ENCODE measurements at places on chromosomes 3 and 15.

DNA sequence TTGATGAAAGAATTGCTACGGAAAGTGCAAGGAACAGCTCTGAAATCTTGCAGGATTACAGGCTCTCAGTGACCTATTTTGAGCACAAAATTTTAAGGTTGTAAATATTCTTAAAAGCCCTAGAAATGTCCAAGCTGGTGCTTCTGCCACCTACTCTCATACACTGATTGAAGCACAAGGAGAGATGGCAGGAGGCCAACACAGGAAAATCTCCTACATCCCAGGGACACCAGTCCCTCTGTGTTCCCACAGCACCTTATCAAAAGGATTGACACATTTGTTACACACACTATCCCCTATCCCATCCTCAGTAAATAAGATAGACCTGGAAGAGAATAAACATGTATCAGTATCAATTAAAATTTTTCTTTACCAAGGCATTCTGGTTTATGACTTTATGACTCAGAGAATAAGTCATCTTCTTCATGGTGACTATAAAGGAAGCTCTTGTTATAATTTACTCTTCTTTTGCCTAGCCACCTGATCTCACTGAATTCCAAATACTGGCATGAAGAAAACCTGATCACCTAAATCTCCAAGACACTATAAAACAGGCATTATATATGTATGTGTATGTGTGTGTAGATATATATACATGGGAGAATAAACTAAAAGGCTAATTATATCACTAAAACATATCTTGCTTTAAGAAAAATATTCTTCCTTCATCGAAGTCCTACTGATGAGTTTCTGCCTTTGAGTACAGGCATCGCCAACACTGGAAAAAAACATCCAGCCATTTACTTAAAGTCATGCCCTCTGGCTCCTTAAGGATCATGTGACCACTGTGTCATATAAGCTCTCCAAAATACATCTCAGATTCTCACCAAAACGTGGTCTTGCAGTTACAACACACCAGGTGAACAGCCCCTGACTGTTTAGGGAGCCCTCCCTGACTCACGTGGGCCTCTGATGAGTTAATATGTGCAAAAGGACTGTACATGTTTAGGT is 208.1 kb upstream of the NR2F2 start:
- peak overlapping the region; percentile 94 for H3K27ac ChIP-seq
- H3K36me3 ChIP-seq = peaks cover 24% of the 10 kb centered on the region
- no peaks in the 10 kb centered on the region for H3K27me3 ChIP-seq
- H3K4me1 ChIP-seq = peaks cover 65% of the 10 kb centered on the region
- no peak overlapping the region for H3K4me3 ChIP-seq

DNA sequence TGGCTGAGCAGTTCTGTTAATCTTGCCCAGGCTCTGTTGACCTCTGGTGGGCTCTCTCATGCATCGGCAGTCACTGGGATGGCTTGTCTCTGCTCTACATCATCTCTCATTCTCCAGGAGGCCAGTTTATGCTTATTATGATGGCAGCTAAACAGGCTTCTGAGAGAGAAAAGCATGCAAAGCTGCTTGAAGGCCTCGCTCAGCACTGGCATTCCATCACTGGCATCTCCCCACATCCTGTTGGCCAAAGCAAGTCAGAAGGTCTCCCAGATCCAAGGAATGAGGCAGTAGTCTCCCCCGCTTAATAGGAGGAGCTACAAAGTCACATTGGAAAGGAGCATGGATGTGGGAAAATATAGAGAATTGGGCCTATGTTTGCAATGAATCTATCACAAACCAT is 212.6 kb downstream of the ZNF621 start:
- H3K4me3 ChIP-seq = no peak overlapping the region
- DNase-seq = no peak

- H3K36me3 ChIP-seq = peaks cover 95% of the 10 kb centered on the region
- no peak for DNase-seq
- H3K4me3 ChIP-seq = no peak overlapping the region
- no peak overlapping the region for H3K27ac ChIP-seq
- H3K27me3 ChIP-seq = no peaks in the 10 kb centered on the region
Observed at GRCh38 chr15:37079726-37080125, 20.6 kb downstream of the MEIS2 start.

DNA sequence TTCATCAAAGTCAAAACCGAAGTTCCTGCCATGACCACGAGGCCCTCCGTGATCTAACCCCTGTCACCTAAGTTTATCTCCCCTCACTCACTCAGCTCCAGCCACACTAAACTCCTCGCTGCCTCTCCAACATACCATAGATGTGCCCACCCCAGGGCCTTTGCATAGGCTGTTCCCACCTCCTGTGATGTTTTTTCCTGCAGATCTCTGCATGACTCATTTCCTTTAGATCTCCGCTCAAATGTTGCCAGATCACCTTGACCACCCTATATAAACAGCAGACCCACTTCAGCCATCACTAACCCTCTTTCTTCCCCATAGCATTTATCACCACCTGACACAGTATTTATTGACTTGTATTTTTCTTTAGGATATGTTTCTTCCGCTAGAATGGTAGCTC is 58.5 kb downstream of the HRH1 start:
- H3K27ac ChIP-seq = no peak overlapping the region
- H3K4me1 ChIP-seq = peaks cover 18% of the 10 kb centered on the region
- DNase-seq = no peak
- H3K4me3 ChIP-seq = no peak overlapping the region

DNA sequence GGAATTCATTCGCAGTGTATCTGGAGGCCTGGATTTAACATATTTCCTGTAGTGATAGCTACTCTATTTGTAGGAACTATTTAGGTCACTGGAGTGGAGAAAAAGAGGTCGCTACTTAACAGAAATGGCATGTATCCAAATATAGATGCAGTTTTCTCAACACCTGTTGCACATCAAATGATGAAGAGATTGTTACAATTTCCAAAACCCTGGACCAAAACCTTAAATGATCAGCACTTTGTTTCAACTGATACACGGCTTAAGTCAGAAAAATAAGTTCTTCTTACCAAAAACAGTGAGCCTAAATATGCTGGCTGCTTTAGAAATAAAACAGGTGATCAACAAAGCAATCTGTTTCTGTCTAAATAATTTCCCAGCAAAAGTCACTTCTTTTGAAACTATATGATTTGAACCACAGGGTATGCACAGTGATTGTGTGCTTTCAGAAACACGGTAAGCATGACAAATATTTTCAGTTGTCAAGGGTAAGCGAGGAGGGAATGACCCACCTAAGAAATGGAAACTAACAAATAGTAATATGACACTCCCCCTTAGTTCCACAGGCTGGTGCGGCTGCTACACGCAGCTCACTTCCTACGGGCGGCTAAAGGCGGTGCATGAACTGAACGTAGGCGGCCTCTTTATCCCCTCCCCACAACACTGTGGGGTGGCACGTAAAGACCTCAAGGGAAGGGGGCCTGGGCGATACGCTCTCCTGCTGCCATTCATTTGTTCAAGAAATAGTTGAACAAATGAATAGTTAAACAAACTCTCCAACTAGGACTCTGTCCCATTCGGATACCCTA is 1.1 kb downstream of the EHD4 start:
- H3K27me3 ChIP-seq = peaks cover 19% of the 10 kb centered on the region
- DNase-seq = peak; percentile 47
- H3K36me3 ChIP-seq = peaks cover under 1% of the 10 kb centered on the region
- peaks cover 30% of the 10 kb centered on the region for H3K4me1 ChIP-seq
- H3K27ac ChIP-seq = no peak overlapping the region
- H3K4me3 ChIP-seq = peak overlapping the region; percentile 89

GRCh38 chr3:101240719-101241399 is 79.5 kb downstream of the IMPG2 start:
- peaks cover 9% of the 10 kb centered on the region for H3K4me1 ChIP-seq
- no peaks in the 10 kb centered on the region for H3K36me3 ChIP-seq
- H3K27ac ChIP-seq = no peak overlapping the region

GRCh38 chr3:14918356-14918860 is 29.0 kb upstream of the NR2C2 start:
- H3K27me3 ChIP-seq = peaks cover 33% of the 10 kb centered on the region
- no peak overlapping the region for H3K27ac ChIP-seq
- H3K36me3 ChIP-seq = no peaks in the 10 kb centered on the region
- H3K4me3 ChIP-seq = no peak overlapping the region
- peaks cover 4% of the 10 kb centered on the region for H3K4me1 ChIP-seq

DNA sequence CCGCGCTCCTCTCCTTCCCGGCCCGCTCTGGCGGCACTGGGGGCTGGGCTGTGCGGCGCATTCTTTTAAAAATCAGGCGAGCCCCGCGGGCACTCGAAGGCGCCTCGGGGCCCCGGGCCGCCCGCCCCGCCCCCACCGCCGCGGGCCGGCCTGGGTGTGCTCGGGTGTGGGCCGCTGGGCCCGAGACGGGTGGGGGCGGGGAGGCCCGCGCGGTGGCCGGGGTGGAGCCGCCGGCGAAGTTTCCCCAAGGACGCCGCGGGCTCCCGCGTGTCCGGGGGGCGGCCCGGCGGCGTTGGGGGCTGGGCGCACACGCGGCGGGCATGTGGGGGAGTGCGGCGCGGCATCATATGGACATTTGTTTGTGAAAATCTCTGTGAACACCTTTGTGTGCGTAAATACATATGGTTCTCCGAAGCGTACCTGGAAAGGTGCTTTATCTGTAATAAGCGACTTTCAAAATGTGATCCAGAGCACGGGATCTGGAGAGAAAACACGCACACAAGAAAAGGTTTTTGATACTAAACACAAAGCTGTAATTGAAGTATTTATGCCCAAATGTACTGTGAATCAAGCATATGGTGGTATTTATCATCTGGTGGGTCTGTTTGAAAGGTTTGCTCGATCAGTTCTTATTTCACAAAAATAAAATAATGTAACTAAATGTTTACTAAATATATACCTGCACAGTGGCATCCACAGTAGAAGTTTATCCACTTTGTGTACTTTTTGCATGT is 612 bp upstream of the TBL1XR1 start:
- H3K36me3 ChIP-seq = peaks cover 13% of the 10 kb centered on the region
- peaks cover 3% of the 10 kb centered on the region for H3K27me3 ChIP-seq
- DNase-seq = no peak

GRCh38 chr15:34679291-34679690 is 75.5 kb downstream of the GJD2 start:
- H3K36me3 ChIP-seq = no peaks in the 10 kb centered on the region
- no peak overlapping the region for H3K27ac ChIP-seq
- no peak overlapping the region for H3K4me3 ChIP-seq
- peaks cover 18% of the 10 kb centered on the region for H3K27me3 ChIP-seq
- no peak for DNase-seq
- no peaks in the 10 kb centered on the region for H3K4me1 ChIP-seq

- no peak overlapping the region for H3K27ac ChIP-seq
- DNase-seq = no peak
- peaks cover under 1% of the 10 kb centered on the region for H3K4me1 ChIP-seq
- no peak overlapping the region for H3K4me3 ChIP-seq
- no peaks in the 10 kb centered on the region for H3K27me3 ChIP-seq
Observed at GRCh38 chr3:126811530-126811929, 107.5 kb downstream of the CHCHD6 start.

DNA sequence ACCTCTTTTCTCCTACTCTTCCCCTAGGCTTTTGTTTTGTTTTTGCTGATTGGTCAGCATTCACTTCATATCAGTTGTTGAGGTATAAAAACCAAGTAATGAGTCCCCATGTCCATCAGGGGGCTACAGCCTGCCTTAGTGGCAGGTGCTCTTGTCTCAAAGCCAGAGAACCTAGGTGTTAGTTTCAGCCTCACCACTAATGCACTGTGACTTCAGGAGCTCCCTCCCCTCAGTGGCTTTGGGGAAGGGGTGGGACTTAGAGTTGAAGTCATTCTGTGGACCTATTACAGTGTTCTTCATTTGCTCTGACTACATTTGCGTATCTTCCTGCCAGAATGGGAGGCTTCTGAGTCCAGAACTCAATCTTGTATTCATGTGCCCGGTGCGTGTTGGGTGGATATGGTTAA is 41.6 kb downstream of the NR2C2 start:
- H3K4me1 ChIP-seq = peaks cover 24% of the 10 kb centered on the region
- no peak overlapping the region for H3K4me3 ChIP-seq
- peaks cover under 1% of the 10 kb centered on the region for H3K27me3 ChIP-seq
- DNase-seq = no peak
- H3K27ac ChIP-seq = peak overlapping the region; percentile 10

- H3K27ac ChIP-seq = peak overlapping the region; percentile 94
- peaks cover 14% of the 10 kb centered on the region for H3K27me3 ChIP-seq
- H3K4me3 ChIP-seq = peak overlapping the region; percentile 92
- peaks cover 24% of the 10 kb centered on the region for H3K4me1 ChIP-seq
- DNase-seq = no peak
- peaks cover 15% of the 10 kb centered on the region for H3K36me3 ChIP-seq
Observed at GRCh38 chr15:78437107-78437761, 782 bp upstream of the IREB2 start.

- H3K4me1 ChIP-seq = no peaks in the 10 kb centered on the region
- no peaks in the 10 kb centered on the region for H3K27me3 ChIP-seq
- H3K4me3 ChIP-seq = no peak overlapping the region
- H3K36me3 ChIP-seq = peaks cover 59% of the 10 kb centered on the region
- no peak for DNase-seq
Observed at GRCh38 chr3:136885357-136886213, 23.6 kb downstream of the NCK1 start.

- no peak for DNase-seq
- no peak overlapping the region for H3K4me3 ChIP-seq
- H3K27me3 ChIP-seq = no peaks in the 10 kb centered on the region
- no peaks in the 10 kb centered on the region for H3K36me3 ChIP-seq
Observed at GRCh38 chr3:8420612-8421011, 81.0 kb upstream of the LMCD1 start.

GRCh38 chr3:187012609-187013051 is 82.3 kb downstream of the ST6GAL1 start:
- H3K4me3 ChIP-seq = no peak overlapping the region

DNA sequence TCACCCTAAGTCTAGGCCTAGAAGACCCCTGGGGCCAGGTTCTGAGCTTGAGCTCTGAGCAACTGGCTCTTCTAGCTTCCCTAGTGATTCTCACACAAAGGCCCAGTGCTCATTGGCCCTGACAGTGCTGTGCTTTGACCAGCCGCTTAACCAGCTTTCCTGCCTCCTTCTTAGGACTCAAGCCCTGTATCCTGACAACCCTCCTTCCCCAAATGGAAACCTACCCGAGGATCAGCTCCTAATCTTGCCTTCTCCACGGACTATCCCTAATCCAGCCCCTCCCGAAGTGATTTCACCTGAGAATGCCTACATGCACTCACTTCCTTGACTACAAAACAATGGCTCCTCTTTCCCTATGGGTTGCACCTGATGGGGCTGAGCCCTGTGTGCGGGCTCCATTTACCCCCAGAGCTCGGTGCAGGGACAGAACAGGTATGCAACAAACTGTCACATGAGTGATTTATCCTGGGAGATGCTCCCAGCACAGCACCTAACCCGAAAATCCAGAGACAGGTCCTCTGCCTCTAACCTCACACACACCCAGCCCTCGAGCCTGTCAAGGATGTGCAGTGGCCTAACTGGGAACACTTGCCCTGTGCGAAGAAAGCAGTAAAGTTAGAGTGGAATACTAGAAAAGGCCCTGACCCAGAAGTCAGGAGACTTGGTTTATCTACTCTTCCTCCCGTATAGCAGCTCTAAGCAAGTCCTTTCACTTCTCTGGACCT is 2.3 kb downstream of the MEGF11 start:
- H3K27me3 ChIP-seq = peaks cover 93% of the 10 kb centered on the region
- H3K27ac ChIP-seq = no peak overlapping the region
- DNase-seq = no peak
- peak overlapping the region; percentile 69 for H3K4me3 ChIP-seq

- H3K36me3 ChIP-seq = no peaks in the 10 kb centered on the region
- H3K4me3 ChIP-seq = no peak overlapping the region
- no peak overlapping the region for H3K27ac ChIP-seq
- H3K27me3 ChIP-seq = no peaks in the 10 kb centered on the region
- peaks cover 56% of the 10 kb centered on the region for H3K4me1 ChIP-seq
Observed at GRCh38 chr15:70753101-70753829, 10.1 kb downstream of the UACA start.

Measured in nephron progenitor cell (in vitro differentiated cells).